ENCODE measurements at places on chromosomes 11 and 22.

GRCh38 chr11:45374653-45375059 is 88.5 kb upstream of the SYT13 start:
- no peak for DNase-seq

GRCh38 chr22:40567106-40567505 is 69.4 kb downstream of the MRTFA start:
- DNase-seq = peak; percentile 82

DNA sequence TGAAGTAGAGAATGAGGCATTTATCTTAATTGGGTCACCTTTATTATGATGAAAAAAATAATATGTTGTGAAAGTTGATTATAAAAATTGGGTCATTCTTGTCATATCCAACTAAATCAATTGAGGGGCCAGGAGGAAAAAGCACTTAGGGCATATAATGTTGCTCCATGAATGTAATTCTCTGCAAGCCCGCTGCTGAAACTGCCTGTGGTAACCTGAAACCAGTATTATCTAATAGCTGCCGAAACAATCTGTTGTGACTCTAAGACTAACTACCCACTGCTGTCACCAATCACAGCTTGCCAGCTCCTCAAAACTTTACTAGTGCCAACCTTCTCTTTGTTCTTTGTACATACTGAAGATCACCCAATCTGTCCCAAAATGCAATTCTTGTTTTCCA is 115.8 kb downstream of the ATG16L2 start:
- DNase-seq = peak; percentile 26

- no peak for DNase-seq
Observed at GRCh38 chr11:111450480-111451320, 61.5 kb downstream of the BTG4 start.

- DNase-seq = no peak
Observed at GRCh38 chr11:58927393-58928106, 11.7 kb upstream of the GLYATL1 start.

DNA sequence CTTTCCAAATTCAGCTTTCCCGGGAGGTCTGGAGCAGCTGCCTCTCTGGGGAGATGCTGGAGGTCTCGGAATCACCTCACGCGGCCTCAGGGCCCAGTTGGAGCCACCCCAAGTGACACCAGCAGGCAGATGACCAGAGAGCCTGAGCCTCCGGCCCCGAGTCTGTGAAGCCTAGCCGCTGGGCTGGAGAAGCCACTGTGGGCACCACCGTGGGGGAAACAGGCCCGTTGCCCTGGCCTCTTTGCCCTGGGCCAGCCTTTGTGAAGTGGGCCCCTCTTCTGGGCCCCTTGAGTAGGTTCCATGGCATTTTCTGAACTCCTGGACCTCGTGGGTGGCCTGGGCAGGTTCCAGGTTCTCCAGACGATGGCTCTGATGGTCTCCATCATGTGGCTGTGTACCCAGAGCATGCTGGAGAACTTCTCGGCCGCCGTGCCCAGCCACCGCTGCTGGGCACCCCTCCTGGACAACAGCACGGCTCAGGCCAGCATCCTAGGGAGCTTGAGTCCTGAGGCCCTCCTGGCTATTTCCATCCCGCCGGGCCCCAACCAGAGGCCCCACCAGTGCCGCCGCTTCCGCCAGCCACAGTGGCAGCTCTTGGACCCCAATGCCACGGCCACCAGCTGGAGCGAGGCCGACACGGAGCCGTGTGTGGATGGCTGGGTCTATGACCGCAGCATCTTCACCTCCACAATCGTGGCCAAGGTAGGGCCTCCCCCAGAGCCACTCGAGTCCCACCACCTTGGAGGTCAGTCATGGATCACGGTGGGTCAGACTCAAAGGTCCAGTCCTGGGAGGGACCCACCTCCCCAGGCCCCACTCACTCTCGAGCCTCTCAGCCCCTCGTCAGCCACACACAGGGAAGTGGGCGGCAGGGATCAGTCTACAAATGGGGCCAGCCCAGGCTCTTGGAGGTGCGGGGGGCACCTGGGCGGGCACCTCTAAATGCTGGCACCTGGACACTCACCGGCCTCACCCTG is 525 bp downstream of the SLC22A12 start:
- DNase-seq = no peak

DNA sequence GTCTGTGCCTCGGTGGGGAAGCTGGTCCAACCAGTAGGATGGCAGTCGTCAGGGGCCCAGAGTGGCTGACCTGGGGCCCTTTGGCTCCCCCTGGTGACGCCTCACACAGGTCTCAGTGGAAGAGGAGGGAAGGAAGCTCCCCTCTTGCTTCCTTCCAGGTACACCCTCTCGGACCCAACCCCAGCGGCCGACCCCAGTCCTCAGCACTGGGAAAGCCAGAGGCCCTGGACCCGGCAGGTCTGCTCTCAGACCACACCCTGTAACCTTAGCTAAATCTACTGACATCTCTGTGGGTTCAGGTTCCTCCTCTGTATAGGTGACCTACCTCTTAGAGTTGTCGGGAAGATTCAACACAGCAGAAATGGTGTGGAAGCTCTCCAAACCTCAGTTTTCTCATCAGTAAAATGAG is 3.4 kb upstream of the SCUBE1 start:
- DNase-seq = peak; percentile 25

GRCh38 chr11:26778000-26778757 is 56.3 kb upstream of the SLC5A12 start:
- DNase-seq = peak; percentile 37

DNA sequence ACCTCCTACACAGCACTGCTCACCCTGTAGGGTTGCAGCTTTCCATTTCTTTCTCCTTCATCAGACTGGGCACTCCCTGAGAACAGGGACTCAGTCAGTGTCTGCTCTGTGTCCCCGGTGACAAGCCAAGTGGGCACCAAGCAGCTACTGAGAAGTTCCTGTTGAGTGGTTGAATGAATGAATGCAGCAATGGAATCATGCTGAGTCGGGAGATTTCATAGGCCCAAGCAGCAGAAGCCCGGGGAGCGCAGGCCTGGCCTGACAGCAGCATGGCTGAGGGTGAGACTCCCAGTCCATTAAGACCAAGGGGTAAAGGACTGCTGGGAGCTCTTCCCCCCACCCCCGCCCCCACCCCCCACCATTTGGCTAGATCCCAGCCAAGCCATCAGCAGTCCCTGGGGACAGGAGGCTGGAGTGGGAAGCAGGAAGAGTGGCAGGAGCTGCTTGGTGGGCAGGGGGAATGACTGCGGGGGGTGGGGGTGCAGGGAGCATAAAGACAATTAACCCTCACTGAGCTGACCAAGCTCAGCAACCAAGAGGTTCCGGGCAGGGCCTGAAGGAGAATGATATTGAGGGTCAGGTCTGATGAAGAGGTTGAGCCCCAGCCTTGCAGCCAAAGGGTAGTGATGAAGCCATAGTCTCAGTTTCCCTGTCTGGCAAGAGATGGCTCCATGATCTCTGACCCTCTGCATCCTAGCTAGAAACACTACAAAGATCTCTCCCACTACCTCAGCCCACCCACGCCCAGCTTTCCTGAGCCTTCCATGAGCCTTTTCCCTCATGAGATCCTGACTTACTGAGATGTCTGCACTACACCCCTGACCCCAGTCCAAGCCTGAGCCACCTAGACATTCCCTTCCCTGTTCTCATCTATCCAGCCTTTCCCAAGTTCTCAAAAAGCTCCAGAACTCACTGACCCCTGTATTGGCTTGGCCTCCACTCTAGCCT is 2.8 kb downstream of the PDE2A start:
- no peak for DNase-seq

DNA sequence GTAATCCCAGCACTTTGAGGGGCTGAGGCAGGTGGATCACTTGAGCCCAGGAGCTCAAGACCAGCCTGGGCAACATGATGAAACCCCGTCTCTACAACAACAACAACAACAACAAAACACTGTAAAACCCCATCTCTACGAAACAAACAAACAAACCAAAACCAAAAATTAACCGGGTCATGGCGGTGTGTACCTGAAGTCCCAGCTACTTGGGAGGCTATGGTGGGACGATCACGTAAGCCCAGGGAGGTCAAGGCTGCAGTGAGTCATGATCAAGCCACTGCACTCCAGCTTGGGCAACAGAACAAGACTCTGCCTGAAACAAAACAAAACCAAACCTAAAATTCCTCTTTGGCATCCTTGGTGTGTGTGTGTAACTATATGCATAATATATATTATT is 7.0 kb upstream of the POLA2 start:
- peak; percentile 15 for DNase-seq

DNA sequence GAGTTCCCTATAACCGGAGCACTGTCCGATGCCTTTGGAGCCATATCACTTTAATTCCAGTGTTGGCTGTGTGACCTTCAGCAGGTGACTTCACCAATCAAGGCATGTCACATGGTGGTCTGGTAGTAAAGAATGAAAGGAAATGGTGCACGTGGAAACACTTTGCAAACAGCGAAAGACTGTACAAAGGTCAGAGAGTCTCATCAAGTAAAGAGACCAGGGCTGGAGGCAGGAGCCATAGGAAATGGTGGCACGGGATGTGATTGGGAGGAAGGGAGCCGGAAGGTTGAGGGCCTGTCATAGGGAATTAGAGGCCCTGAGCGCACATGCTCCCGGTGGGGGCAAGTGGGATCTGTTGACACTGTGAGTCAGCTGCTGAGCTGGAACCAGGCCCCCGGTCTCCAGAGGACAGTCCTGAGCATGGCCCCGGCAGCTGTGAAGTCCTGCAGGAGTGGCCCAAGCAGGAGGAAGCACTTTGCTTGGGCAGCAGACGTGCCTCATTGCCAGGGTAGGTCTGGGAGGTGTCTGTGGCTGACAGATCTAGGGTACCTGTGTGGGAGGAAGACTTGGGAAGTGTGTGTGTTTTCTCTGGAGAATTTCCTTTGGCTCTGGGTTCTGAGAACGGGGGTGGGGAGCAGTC is 2.0 kb downstream of the DAGLA start:
- DNase-seq = no peak
